ENCODE measurements at places on chromosomes 5 and 9.

DNA sequence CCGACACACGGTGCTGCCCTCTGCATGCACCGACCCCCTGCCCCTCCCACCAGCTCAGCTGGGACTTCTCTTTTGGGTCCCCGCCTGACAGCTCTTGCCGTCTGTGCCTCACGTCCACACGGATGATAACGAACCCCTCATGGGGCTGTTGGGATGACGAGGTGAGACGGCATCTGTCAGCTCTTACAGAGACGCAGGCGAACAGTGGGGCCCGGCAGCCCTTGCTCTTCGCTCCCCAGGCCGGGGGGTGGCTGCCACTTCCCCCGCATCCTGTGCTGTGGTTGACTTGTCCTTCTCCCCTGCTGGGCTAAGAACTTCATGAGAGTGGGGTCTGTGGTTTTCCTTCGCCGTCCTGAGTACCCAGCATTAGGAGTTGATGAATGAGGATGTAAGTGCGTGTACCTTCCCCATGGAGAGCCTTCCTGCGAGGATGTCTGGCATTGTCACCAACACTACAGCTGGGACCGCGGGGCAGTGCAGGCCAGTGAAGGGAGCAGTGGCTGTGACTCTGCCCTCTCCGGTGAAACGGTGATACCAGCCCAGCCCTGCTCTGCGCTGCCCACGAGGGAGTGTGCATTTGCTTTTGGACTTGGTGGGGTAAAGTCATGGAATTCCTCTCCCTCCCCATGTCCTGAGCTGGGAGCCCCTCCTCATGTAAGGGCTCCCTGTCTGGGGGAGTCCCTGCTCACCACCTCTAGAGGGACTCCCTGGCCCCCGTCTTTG is 23.2 kb downstream of the HK3 start:
- DNase-seq = no peak

GRCh38 chr5:34622098-34622400 is 34.1 kb upstream of the RAI14 start:
- no peak for DNase-seq

GRCh38 chr9:81631218-81631745 is 58.1 kb downstream of the TLE1 start:
- no peak for DNase-seq

DNA sequence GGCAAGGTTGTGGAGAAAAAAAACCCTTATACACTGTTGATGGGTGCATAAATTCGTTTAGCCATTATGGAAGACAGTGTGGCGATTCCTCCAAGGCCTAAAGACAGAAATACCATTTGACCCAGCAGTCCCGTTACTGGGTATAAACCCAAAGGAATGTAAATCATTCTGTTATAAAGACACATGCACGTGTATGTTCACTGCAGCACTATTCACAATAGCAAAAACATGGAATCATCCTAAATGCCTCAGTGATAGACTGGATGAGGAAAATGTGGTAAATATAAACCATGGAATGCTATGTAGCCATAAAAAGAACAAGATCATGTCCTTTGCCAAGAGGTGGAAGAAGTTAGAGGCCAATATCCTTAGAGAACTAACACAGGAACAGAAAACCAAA is 119.9 kb upstream of the PRR16 start:
- no peak for DNase-seq

DNA sequence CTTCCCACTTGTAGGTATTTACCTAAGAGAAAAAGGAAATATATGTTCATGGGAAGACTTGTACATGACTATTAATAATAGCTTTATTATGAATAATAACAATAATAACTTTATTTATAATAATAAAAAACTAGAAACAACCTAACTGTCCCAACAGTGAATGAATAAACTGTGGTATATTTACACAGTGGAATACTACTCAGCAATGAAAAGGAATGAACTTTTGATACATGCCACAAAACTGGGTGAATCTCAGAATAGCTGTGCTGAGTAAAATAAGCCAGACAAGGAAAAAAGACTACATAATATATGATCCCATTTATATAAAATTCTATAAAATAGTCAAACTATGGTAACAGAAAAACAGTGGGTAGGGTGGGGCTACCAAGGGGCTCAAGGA is 88.7 kb downstream of the SCAMP1 start:
- no peak for DNase-seq

GRCh38 chr9:114107286-114108001 is 8.4 kb upstream of the KIF12 start:
- no peak for DNase-seq

DNA sequence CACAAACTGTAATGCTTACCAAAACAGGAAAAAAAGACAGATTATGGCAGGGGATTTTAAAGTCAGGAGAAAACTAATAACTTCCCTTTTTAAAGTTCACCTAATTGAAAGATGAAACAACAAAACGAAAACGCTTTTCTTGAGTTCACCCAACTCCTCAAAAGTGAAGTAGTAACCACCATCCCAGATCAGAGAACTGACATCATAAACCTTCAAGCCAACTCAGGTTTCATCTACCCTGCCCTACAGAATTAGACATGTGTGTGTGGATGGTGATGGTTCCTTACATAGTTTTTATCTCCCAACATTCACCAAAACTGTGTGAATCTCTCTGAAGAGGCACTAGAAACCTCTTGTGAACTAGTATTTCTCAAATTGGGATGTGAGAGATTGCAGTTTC is 195.2 kb upstream of the PTGER4 start:
- DNase-seq = no peak

All from CD4-positive, alpha-beta T cell treated with Interleukin-6 at 100 ng/mL for 8 hours (primary cell).